Retina (tissue), 1 donor: ENCODE measurements at places on chromosomes 6 and 20.

GRCh38 chr20:43900121-43900466, 14.6 kb upstream of the TOX2 start:
- no peak for DNase-seq

DNA sequence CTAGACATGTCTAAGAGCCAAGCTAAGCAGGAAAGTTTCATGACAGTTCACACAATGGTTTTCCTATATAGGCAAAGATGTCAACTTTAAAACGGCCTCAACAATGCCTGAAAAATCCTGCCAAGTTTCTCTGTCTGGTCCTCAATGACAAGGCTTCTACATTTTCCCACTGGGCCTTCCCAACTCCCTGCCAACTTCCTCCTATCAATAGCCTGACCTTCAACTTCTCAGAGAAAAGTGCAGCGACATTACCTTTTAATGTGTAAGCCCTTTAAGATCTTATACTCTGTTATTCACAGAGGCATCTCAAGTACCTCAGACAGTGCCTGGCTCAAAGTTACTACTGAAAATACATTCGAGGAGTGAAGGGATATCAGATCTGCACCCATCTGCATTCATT, 56.2 kb upstream of the BTBD3 start:
- no peak for DNase-seq

- no peak for DNase-seq
Observed at GRCh38 chr20:51017251-51017650, 5.7 kb downstream of the KCNG1 start.

- peak; percentile 66 for DNase-seq
Observed at GRCh38 chr6:148452876-148453275, 110.2 kb downstream of the SASH1 start.

GRCh38 chr6:133223452-133224029, 17.6 kb upstream of the EYA4 start:
- no peak for DNase-seq

GRCh38 chr6:101281266-101281665, 112.2 kb upstream of the GRIK2 start:
- no peak for DNase-seq

DNA sequence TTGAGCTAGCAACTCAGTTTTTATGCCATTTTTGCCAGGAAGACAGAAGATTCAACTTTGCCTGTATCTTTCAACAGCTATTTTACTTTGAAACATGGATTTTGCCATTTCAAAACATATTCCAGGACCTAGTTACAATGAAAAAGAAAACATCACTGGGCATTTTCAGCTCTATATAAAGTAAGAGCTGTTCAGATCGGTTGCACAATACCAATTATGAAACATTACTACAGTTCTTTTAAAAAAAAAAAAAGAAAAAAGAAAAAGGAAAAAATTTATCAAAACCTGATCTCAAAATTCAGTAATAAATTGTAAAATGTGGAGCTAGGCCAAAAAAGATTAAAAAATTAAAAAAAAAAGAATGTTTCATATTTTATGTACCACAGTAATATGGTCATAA, 15.6 kb downstream of the BCLAF1 start:
- no peak for DNase-seq

DNA sequence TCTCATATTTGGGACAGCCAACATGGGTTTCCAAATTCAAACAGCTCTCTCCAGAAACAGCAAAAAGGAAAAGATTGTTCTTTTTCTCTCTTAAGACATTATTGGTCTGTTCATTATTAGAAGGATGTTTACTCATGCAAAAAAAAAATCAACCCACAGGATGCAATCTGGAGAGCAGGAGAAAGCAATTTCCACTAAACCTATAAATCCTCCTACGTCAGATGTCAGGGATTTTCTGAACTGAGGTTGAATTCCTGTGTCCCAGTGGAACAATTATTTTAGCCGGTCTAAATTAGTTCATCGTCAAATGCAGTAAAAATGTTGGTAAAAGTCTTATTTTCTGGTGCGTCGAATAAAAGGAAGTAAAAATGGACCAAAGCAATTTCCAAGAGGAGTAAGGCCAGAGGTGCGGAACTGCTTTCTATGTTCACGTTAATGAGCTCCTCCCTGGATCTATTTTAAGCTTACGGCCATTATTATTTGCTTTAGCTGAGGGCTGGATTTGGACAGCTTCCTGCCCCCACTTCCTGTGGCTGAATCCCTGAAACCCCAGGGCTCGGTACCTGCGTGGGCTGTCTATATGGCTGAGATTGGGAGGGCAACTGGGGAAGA, at the start of gene GABRR1:
TSS of gene GABRR1 (minus strand) at position 60 of the 612 bp plus-strand sequence. CDS start at position 24, 36 bp downstream.
- DNase-seq = no peak

DNA sequence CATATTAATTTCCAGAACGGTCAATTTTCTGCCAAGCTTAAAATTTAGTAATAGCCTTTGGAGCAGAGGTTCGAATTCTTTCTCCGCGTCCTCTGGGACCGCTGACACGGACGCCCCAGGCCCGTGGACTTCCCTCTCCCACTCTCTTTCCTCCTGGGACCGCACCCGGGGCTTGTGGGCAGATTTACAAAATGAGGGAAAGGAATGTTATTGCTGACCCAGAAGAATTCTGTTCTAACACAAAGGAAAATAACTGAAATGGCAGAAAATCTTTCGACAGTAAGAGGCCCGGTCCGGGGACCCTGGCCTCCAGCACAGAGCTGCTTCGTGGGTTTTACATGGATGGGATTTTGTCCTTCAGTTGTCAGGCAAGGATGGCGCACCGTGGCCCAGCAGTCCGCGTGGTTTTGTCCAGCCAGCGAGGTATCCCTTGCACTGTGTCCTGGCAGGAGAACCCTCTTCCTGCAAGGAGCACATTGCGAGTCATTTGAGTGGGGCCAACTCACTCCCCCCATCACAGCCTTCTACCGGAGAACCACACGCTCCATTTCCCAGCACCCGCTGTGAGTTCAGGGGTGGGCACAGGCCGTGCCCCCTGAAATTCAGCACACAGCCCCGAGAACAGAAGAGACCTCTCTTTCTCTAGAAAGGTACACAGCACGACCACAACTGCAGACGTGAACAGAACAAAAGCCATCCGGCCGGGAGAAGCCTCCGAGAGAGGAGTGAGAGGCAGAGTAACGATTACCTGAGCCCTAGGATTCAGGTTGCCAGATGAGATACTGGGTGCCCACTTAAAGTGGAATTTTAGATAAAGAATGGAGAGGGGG, 106.0 kb upstream of the AFDN start:
- no peak for DNase-seq

DNA sequence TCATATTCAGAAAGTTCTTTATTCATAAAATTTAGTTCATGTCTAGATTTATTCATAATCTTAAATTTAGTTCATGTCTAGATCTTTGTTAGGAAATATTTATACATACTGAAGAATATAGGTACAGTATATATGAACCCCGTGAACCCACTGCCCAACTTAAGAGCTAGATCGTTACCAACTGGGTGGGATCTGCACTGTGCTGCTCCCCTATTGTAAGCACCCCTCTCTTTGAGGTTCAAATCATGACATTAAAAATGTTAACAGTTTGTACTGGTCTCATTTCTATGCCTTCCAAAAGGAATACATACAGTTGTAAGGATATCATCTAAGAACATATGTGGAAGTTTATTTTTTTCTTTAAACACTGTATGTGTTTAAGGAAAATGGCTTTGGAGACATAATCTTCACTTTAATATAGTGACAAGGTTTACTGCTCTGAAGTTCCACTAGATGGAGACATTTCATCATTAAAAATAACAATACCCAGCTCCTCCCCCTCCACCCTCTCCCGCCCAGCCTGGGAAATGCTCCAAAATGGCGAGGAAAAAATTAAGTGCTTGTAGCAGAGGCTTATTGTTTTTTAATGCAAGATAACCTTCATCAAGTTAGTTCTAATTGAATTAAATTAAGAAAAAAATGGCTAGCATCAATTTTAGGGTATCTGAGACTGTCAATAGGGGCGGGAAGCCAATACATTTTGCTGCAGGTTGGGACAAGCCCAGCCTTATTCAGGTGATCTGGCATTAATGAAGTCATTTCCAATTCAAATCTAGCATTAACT, 104.1 kb upstream of the TRAF3IP2 start:
- peak; percentile 66 for DNase-seq

GRCh38 chr6:51725155-51725554, 362.3 kb downstream of the PKHD1 start:
- DNase-seq = no peak

DNA sequence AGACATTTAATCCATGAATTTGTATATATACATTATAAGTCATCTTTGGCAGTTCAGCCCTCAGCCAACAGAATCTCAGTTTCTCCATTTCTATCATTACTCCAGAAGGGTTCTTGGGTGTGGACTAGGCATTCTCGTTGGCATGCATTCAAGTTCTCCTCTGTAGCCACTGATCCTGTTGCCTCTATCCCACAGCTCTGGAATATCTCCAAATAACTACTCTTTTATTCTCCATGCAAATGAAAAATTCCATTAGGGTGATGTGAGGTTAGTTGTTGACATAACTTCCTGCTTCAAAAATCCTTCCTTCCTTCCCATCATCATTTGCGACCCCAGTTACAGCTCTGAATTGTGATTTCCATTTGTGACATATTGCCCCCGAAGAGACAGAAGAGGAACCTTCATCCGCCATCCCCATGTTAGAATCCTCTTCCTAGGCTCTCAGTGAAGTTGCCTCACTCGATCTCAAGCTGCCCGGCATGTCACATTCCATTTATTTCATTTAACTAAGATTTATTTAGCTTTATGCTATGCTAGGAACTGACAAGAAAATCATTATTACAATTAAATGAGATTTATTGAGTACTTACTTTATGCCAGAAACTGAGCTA, 93.7 kb upstream of the EDN1 start:
- no peak for DNase-seq

DNA sequence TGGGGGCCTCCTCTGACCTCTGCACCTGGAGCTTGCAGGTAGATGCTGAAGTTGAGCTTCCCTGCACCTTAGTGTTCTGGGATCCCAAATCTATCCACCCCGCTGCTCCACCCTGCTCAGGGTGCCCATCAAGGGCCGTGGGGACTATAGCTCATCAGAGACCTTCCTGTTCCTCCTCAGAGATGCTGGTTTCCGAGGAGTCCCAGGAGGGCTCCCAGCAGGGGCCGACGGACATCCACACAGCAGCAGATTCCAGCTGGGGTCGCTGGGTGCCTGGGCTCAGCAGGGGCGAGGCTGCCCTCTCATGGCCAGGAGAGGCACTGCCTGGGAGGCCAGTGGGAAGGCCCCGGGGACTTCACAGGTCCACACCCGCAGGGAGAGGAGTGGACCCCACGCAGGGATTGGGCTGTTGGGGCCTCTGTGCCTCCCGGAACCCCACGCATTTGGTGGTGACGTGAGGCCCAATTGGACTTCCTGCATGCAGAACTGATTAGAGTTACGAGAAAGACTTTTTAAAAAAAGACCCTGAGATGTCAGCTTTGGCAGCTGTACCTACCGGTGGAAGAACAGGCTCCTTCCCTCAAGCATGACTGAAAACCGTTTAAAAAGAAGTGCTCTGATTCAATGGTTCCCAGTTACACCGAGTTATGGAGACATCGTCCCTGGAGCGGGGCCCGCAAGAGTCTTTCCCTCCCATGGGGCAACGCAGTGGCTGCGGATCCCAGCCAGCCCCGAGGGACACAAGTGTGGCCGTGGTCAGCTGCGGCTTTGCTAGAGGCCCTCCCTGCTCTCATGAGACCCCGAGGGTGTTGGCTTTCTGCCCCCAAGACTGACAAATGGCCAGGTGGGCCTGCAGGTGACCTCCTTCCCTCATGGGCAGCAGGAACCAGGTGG, 25.3 kb upstream of the SLCO4A1 start:
- peak; percentile 84 for DNase-seq
